ENCODE measurements at places on chromosomes 16 and 17.

GRCh38 chr16:2756288-2757015, 4.0 kb downstream of the SRRM2 start:
- DNase-seq = no peak

DNA sequence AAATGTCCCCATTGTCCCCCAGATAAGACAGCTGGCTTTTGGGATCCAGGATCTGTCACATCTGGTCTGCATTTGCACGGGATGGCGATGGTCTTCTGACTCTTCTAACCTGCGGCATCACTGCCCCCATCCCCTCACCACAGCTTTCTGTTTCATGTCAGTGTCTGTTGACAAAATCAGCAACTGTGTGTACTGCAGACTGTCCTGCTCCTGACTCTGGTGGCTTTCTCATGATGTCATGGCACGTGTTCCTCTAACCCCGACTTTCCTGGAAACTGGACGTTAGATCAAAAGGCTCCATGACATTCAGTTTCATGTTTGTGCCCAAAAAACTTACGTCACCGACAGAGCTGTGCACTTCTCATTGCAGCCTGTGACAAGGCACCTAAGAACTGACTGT, 30.1 kb upstream of the CPNE2 start:
- DNase-seq = no peak

- DNase-seq = no peak
These were observed 63.7 kb upstream of the AKTIP start for GRCh38 chr16:53566552-53567245.

GRCh38 chr17:49148171-49148570, 15.6 kb downstream of the B4GALNT2 start:
- DNase-seq = no peak

GRCh38 chr16:27281243-27281642, 12.7 kb upstream of the NSMCE1 start:
- DNase-seq = no peak

GRCh38 chr16:72195609-72196008, 23.7 kb upstream of the PMFBP1 start:
- no peak for DNase-seq

- DNase-seq = no peak
These were observed 8.6 kb downstream of the CX3CL1 start for GRCh38 chr16:57380671-57381462.

DNA sequence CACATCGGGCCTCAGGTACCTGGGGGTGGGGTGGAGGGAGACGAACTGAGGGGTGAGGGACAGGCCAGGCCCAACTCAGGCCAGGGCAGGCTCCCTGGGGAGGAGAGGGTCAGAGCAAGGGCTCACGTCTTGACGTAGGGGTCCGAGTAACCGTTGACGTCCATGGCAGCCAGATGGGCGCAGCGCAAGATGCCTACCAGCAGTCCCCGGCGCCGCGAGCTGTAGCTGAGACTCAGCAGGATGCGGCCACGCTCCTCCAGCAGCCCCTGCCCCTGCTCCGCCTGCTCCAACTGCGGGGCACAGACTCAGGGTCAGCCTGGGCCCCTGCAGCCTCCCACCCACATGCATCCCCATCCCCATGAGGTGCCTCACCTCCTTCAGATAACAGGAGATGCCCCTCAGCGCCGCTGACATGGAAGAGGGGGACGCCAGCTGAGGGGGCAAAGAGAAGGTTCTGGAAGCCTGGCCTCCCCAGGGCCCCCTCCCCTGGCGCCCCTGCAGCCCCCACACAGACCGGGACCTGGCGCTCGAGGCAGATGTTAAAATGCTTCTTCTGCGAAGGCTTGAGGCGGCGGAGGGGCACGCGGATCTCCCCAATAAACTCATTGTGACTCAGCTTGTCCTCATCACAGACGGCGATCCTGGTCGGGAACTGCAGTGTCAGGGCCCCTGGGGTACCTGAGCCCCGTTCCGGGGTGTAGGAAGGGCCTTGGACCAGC, 4.0 kb downstream of the DOC2A start:
- DNase-seq = no peak

DNA sequence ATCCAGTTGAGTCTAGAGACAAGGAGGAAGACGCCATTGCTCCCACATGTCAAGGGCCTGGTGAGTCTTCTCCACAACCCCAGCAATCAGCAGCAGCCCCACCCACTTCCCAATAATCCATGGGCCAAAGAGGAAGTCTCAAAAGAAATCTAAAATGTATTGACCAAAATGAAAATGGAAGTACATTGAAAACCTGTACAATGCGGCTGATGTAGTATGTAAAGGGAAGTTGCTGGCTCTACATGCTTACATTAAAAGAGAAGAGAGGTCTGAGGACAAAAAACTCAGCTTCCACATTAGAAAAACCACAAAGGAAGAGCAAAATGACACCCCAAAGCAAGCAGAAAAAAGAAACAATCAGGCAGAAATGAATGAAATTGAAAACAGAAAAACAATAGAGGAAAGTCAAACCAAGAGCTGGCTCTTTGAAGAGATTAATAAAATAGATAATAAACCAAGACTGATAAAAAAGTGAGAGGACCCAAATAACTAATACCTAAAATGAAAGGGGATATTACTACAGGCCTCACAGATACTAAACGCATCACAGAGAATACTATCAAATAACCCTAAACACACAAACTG, 100.6 kb upstream of the METRNL start:
- no peak for DNase-seq

DNA sequence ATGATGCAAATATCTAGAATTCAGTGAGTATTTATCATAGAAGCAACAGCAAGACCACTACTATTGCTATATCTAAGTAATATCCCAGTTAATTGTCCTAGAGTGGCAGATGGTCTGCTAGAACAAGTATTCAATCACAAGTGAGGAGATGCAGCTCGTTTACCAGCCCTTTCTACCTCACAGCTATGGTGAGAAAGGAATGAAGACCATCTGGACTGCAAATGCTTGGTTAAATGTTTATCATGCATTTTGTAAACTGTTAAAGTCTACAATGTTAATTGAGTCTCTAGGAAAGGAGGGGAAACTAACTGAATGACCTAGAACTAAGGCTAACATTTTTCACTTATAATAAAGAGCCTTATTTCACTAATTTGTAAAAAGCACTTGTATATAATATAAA, 52.5 kb downstream of the CNOT1 start:
- no peak for DNase-seq

DNA sequence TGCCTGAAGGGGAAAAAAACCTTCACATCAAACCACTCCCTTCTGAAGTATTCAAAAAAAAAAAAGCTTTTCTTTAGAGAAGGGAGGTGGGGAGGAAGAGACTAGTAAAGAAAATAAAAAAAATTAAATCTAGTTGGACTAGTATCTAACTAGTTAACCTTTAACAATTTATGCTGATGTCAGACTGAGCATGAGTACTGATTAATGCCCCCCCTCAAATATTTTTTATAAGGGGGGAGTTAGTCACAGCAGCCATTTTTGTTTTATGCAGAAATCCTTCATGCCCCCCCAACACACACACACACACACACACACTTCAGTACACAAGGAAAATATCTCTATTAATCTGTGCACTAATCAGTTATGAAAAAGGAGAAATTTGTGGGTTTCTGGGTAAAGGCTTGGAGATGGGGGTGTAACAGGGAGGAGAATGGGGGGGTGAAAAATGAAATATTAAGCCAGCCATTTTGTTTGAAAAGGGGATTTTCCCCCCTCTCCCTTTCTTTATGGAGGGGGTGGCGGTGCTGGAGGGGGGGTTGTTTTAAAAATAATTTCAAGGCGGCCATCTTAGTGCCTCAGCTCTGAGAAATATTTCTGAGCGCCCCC, 4.7 kb upstream of the CHD3 start:
- DNase-seq = no peak

- no peak for DNase-seq
These were observed 10.8 kb downstream of the TP53 start for GRCh38 chr17:7676533-7676932.

DNA sequence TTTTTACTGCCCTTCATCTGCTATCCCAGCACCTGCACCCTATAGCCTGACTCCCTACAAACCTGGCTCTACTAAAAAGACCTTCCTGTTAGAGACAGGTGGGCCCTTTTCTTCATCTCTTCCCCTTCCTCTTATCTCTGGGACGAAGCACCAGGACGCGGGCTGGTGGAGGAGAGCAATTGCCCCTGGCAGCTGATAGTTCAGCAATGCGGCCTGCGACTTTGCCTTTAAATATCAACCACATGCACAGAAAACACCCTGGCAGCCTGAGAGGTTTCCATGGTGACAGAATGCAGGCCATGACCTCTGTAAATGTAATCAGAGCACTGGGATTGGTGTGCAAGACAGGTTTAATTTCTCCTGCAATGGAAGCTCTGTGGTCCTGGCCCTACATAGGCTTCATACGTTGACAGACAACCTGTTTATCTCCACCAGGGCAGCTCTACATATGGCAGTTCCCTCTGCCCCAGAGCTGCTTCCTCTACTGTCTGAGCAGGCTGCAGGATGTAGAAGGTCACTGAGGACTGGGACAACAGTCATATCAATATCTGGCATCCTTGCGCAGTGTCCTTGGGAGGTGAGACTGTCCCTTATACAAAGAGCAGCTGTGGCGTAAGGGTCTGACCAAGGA, 10.0 kb upstream of the SKAP1 start:
- DNase-seq = no peak

GRCh38 chr16:29686740-29687332, 7.9 kb downstream of the QPRT start:
- peak; percentile 38 for DNase-seq

GRCh38 chr17:72643575-72644216, 448.8 kb downstream of the SLC39A11 start:
- DNase-seq = no peak

GRCh38 chr16:84585886-84586285, 32.0 kb downstream of the COTL1 start:
- DNase-seq = peak; percentile 80

DNA sequence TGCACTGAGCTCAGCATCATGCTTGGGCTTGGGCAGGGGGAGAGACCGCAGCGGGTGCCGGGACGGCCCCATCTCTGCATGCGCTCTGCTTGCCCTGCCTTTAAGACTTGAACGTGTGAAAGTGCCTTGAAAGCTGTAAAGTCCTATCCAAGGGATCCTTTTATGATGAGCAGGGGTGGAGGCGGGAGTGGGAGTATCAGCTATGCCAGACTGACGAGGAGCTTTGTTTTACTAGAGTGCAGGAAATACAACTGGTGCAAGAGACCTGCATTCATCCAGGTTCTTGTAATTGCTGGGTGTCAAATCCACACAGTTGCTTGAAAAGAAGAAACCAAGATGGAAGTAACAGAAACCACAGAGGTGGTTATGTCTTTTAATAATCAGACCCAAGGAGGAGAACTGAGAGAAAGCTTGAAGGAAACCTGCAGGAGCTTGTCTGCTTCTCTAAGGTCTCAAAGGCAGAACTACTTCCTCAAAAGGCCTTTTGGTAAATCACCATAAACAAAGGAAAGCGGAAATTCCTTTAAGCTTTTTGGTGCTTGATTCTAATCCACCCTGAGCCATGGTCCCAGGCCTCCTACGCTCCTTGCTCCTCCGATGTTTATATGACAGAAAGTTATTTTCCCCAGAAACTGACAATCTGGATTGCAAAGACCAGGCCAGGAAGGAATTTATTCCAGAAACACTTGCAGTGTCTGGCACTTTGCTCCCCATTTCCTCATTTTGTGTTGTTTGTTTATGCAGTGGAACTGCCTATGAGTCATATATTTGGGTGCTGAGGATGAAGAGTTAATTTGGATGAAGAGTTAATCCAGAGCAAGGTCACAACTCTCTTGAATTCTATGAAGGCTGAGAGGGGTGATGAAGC, 51.3 kb upstream of the FBXO47 start:
- peak; percentile 40 for DNase-seq

- no peak for DNase-seq
These were observed 64.3 kb downstream of the ZDHHC7 start for GRCh38 chr16:84947022-84947421.

- no peak for DNase-seq
These were observed 99.6 kb downstream of the SPACA3 start for GRCh38 chr17:33091271-33091670.

DNA sequence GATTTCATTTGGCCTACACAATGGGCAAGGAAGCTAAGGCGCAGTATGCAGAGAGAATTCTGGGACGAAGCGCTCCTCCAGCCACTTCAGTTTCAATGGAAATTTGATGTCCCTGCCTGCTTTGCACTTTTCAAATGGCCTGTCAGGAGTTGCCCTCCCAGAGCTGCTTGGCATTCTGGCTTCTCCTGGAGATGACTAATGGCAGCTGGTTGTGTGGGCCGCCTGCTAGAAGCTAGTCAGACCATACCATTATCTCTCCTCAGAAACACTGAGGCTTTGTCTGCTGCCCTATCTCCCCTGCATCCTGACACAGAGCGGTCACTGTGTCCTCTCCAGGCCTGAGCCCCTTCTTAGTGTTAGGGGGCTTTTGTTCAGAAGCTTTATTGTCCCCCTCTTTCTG, 180.1 kb downstream of the SPECC1 start:
- DNase-seq = peak; percentile 92

DNA sequence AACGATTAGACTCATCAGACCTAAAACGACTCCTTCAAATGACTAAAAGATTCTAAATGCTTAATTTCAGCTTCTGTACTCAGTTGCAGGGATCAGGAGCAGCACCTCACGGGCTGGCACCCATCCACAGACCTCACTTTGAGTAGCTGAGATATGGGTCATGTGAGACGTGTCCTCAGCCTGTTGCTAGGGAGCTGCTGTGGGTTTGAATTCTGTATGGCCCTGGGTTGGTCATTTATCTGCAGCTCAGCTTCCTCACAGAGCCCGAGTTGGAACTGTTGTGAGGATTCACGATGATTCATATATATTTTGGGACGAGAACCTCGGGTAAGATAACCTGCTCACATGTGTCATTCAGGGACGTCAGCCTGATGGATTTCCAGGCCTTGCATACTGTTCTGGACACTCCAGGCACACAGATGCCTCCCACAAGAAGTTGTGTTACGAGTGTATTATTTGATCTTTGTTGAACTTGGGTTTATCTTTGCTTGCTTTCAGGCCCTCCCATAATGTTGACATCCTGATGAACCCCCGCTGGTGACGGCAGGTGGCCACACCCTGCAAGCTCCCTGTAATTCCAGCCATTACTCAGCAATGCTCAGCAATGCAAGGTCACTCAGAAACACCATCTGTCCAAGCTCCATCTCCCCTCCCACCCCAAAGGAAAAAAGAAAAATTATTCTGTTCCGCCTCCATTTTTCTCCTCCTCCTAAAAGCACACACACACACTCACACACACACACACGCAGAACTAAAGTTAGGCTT, 137.6 kb downstream of the RBFOX3 start:
- no peak for DNase-seq

DNA sequence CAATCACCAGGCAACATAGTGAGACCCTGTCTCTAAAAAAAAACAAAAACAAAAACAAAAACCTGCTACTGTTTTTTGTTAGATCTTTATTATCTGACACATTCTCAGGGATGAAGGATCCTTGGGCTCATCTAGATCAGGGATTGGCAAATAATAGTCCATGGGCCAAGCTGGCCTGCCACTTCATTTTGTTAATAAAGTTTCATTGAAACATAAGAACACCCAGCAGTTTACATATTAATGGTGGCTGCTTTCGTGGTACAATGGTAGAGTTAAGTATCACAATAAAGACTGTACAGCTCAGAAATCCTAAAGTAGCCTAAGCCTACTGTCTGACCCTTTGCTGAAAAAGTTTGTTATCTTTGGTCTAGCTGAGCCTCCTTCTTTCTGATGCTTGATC, 32.9 kb upstream of the CLEC18A start:
- no peak for DNase-seq

GRCh38 chr16:14133907-14134306, 62.8 kb downstream of the MRTFB start:
- no peak for DNase-seq

- DNase-seq = no peak
These were observed 7.3 kb upstream of the DPEP3 start for GRCh38 chr16:67987460-67988160.

All from head of caudate nucleus (tissue), 42 donors.